ENCODE measurements at places on chromosomes 13 and 19.

DNA sequence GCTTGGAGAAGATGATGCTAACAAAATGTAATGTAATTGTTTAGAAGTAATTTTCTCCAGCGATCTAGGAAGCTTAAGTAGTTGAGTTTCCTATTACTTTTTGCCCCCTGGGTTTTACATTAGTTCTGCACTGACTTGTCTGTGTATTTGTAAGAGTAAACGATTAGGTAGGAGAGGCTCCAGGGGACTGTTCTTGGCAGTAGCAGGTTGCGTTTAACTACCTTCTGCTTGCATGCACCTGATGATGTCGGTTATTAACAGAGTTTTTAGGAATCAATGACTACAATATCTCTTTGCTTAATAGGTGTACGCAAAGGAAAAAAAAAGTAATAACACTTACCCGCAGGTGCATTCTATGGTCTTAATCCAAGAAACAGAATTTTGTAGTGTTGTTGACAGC, 18.3 kb upstream of the UGGT2 start:
- DNase-seq = no peak

DNA sequence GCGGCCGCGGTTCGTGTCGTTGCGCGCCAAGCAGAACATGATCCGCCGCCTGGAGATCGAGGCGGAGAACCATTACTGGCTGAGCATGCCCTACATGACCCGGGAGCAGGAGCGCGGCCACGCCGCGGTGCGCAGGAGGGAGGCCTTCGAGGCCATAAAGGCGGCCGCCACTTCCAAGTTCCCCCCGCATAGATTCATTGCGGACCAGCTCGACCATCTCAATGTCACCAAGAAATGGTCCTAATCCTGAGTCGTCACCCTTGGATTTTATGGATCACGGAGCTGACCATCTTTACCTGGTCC, 475 bp downstream of the MRPL57 start:
- no peak for DNase-seq

- no peak for DNase-seq
These were observed 10.2 kb upstream of the TMEM160 start for GRCh38 chr19:47058621-47059022.

DNA sequence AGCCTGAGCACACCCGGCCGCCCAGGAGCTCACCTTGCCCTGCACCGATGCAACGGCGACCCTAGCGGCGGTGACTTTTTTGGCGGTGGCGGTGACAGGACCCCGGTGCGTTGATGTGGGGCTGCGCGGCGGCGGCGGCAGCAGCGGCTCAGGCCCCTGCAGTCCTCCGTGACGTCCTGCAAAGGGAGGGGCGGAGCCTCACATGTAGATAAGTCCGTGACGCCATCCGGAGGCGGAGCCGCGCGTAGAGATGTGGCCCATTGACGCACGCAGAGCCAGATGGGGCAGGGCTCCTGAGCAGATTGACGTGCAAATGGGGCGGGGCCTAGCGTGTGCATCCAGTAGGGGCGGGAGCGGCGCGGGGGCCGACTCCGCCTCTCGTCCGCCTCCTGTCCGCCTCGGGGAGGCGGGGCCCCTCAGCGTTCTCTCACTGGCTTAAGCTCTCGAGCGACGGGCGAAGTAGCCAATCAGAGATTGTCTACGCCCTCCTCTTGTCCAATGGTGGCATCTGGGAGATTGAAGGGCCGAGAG, at the start of gene RAB3A:
TSS of gene RAB3A (minus strand) at position 180 of the 531 bp plus-strand sequence. CDS start 1,302 bp downstream, outside the sequence.
- DNase-seq = peak; percentile 98

DNA sequence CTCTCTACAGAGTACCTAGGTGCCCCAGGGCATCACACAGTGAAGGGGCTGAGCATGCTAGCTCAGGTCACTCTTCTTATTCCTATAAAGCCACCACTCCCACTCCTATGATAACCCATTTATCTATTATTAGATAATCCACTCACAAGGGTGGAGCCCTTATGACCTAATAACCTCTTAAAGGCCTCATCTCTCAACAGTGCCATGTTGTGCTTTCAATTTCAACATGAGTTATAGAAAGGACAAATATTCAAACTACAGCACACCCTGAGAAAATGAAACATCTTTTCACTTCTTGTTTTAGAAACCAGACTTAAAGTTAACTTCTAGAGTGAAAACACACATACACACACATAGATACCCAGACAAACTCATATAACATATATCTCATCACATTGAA, 1494.9 kb upstream of the MIR17HG start:
- DNase-seq = no peak

DNA sequence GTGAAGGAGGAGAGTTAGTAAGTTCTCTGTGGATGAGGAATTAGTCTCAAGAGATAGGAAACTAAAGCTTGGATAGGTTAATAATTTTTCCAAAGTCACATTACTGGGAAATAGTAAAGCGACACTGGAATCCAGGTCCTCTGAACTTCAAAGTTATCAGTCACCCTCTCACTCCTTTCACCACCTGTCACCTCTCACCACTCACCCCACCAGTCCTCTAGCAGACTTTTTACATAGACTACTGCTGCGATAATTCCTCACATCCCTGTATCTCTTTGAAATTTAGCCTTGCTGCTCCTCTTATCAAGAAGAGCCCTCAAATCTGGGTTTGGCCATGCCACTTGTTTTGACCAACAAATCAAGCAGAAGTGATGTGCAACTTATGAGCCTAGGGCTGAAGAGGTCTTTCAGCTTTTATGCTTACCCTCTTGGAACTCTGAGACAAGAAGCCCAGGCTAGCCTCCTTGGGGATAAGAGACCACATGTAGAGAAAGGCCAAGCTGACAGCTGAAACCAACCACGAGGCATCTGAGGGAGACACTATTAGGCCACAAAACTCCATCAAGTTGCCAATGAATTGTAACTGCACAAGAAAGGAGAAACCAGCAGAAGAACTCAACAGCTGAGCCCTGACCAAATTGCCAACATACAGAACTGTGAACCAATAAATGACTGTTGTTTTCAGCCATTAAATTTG, 41.2 kb downstream of the STARD13 start:
- DNase-seq = no peak

GRCh38 chr13:61738236-61738750, 322.6 kb upstream of the PCDH20 start:
- DNase-seq = no peak

DNA sequence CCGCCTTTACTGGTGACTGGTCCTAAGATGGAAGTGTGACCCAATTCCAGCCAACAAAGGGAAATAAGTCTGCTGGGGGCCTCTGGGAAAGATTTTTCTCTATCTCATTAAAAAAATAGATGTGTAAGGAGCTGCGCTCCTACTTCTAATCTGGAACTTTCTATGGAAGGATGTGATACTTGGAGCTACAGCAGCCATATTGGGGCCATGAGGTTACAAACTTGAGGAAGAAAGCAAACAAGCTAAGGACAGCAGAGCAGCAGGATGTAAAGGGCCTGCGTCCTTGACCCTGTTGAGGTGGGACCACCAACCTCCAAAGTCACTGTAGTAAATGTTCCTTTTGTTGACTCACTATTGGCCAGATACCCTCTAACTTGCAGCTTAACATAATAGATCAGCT, 7.5 kb downstream of the GPR42 start:
- DNase-seq = no peak

DNA sequence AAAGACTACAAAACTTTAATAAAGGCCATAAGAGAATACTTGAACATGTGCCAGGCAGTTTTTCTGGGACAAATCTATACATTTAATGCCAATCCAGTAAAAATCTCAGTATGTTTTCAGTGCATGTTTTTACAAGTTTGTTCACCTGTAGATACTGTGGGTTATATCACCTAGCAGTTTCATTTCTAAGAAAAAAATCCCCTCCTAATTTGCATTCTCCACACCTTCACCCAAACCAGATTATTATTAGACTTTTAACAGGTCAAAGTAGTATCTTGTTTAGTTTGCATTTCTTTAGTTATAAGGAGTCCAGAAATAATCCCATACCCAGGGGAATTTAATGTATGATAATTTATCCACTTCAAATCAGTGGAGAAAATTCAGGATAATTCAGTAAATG, 17.0 kb upstream of the LPAR6 start:
- no peak for DNase-seq

- peak; percentile 13 for DNase-seq
These were observed 35.9 kb downstream of the OXGR1 start for GRCh38 chr13:96958286-96958891.

DNA sequence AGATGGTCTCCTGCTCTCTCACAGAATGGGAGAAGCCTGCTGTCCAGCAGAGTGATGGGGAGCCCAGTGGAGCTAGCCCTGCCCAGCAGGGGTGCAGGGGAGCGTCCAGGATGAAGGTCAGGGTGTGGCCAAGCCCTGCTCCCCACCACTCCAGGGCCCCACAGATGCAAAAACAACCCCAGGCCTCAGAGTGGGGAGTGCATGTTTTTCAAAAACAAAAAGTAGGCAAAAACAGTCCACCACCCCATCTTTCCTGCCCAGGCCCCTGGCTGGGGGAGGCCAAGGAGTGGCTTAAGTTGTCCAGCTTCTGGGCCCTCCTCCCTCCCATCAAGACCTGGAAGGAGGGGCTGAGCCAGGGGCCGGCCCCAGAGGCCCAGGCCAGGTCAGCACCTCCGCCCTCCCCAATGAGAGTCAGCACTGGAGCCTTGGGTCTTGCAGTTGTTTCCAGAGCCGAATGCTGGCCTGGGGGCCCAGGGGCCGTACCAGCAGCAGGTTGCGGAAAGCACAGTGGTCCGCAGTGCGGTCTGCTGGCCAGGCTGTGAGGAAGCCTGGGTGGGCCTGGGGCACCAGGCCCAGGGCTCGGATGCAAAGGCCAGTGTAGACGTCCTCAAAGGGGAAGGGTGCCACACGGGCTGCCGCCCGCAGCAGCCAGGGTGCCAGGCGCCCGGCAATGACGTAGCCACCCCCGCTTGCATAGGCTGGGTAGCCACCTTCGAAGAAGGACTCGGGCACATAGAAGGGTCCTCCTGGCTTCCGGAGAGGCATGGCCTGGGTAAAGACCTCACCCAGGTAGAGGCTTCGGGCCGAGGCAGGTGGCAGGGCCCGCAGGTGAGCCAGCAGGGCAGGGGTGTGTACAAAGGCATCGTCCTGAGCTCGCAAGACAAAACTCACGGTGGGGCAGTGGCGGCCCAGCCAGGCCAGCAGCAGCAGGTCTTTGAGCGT, 1.7 kb downstream of the B3GNT8 start:
- DNase-seq = no peak

GRCh38 chr13:51921790-51922740, 60.3 kb downstream of the CCDC70 start:
- DNase-seq = no peak

DNA sequence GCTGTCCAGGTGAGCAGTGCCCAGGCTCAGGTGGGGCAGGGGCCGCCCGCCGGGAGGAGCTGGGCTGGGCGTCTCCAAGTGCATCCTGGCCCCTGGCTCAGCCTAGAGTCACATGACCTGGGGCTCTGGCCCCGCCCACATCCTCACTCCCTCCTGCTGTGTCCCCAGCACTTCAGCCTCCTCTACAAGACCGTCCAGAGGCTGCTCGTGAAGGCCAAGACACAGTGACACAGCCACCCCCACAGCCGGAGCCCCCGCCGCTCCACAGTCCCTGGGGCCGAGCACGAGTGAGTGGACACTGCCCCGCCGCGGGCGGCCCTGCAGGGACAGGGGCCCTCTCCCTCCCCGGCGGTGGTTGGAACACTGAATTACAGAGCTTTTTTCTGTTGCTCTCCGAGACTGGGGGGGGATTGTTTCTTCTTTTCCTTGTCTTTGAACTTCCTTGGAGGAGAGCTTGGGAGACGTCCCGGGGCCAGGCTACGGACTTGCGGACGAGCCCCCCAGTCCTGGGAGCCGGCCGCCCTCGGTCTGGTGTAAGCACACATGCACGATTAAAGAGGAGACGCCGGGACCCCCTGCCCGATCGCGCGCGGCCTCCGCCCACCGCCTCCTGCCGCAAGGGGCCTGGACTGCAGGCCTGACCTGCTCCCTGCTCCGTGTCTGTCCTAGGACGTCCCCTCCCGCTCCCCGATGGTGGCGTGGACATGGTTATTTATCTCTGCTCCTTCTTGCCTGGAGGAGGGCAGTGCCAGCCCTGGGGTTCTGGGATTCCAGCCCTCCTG, 16.8 kb upstream of the CELF5 start:
- DNase-seq = no peak

- no peak for DNase-seq
These were observed 47.1 kb downstream of the CAPN12 start for GRCh38 chr19:38697197-38697596.

DNA sequence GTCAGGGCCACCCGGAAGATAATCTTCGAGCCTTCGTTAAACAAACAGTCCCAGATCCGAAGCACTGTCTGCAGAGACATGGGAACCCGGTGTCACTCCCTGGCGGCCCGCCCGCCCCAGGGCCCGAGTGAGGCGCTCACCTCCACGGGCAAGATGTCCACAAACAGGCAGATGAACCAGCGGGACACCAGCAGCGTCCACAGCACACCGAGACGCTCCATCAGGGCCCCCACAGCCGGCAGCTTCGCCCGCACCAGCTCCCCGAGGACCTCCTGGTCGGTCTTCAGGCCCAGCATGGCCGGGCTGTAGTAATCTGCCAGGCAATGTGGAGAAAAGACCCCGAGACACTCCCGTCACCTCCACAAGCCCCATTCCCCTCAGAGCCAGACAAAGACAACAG, 28.7 kb downstream of the LAMP1 start:
- no peak for DNase-seq

GRCh38 chr13:43072394-43072793, 49.0 kb downstream of the DNAJC15 start:
- no peak for DNase-seq

- DNase-seq = no peak
These were observed 53.9 kb downstream of the MCF2L start for GRCh38 chr13:113022745-113023574.

- DNase-seq = peak; percentile 86
These were observed 12.3 kb downstream of the HRC start for GRCh38 chr19:49142866-49143335.

DNA sequence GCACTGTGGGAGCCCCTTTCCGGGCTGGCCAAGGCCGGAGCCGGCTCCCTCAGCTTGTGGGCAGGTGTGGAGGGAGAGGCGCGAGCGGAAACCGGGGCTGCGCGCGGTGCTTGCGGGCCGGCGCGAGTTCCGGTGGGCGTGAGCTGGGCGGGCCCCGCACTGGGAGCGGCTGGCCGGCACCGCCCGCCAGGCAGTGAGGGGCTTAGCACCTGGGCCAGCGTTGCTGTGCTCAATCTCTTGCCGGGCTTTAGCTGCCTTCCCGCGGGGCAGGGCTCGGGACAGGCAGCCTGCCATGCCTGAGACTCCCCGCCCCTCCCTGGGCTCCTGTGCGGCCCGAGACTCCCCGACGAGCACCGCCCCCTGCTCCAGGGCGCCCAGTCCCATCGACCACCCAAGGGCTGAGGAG, 405.2 kb upstream of the PRR20A start:
- no peak for DNase-seq
